ENCODE measurements at places on chromosomes 1 and 21.

GRCh38 chr1:89987159-89987819 lies 7.6 kb upstream of the ZNF326 start:
- DNase-seq, result peak; percentile 83

DNA sequence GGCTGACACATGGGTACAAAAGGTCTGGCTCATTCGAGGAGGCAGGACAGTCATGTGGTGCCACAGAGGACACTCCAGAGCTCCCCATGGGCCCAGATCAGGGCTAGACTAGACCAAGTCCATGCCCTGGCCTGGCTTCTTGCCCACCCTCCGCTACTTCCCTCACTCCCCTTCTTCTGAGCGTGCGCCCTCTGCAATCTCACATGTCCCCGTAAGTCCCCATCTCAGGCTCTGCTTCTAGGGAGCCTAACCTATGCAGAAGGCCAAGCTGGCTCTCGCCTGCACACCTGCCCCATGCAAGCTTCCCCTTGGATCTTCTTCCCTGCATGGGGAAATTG lies 553.6 kb downstream of the PTPRU start:
- DNase-seq, result no peak

GRCh38 chr1:16082283-16083038 lies 9.0 kb upstream of the FAM131C start:
- no peak for DNase-seq

- no peak for DNase-seq
These were observed 6.3 kb downstream of the MECR start for GRCh38 chr1:29224356-29224837.

GRCh38 chr1:175498002-175498401 lies 245.4 kb downstream of the TNR start:
- DNase-seq, result no peak

DNA sequence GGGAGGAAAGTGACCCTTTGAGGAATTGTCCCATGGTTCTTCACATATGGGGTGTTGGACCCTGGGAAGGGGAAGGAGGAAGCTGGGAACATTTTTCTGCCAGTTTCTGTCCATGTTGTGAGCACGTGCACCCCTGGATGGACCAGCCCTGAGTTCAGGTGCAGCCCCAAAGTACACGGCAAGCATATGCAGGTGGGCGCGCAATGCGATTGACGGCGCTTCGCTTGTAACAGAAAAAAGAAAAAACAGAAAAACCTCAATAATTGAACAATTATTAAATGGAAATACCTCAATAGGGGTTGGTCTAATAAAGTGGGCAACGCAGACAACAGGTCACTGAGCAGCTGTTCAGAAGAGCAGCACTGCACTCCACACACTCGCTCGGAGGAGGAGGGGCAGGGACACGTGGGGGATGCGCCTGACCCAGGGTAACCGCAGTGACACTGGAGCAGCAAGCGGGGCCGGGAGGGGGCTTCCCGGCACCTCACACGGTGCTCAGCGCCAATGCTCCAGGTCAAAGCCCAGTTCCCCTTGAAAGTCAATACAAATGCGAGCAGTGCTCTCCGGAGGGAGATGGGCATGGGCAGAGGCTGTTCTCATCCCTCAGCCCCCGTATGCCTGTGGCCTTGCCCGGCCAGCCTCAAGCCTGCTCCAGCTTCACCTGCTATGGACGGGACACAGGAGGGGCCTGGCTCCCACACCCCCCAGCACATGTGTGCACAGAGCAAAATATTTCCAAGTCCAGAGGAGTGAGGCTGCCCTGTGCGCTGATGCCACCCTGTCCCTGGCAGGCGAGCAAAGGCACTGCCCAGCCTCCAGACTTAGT lies 6.6 kb upstream of the ACTRT2 start:
- DNase-seq, result no peak
